ENCODE measurements at places on chromosomes 1 and 21.

- DNase-seq: no peak
These were observed 953 bp upstream of the NDUFS2 start for GRCh38 chr1:161200992-161201835.

GRCh38 chr1:61472876-61473275 is 252.1 kb downstream of the TM2D1 start:
- no peak for DNase-seq

DNA sequence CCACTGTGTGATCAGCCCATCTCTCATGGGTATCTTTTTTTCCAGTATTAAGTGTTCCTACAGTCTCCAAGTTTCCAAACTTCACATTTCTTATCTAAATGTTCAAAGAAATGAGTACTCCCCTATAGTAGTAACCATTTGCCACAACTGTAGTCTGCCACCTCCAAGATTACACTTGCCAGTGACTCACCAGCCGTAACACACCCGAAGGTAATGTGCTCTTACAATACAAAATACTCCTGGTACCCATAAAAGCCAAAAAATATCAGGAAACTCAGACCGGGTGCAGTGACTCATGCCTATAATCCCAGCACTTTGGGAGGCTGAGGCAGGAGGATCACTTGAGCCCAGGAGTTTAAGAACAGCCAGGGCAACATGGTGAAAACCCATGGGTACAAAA is 20.5 kb upstream of the ZNF496 start:
- DNase-seq: no peak

DNA sequence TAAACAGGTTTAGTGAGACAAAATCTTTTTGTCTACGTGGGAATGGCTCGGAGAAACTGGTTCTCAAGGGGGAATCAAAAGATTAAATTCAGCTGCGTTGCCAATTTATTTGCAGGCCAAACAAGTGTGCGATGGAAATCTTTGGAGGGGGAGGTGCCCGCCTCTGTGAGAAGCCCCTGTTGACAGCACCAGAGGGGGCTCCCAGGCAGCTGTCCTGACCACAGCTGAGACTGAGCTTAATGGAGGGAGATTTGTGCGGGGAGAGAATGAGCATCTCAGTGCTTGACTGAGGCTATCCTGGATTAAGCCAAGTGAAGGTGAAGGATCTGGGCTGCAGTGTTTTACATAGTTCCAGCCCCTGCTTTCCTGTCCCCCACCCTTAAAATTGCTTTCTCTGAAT is 169.7 kb downstream of the ATG4C start:
- no peak for DNase-seq

- DNase-seq: no peak
These were observed 22.4 kb upstream of the MED18 start for GRCh38 chr1:28306301-28306949.

- no peak for DNase-seq
These were observed 70.8 kb upstream of the COA6 start for GRCh38 chr1:234302354-234302962.

- DNase-seq: no peak
These were observed 837.6 kb upstream of the ADAMTS5 start for GRCh38 chr21:27804515-27804914.

DNA sequence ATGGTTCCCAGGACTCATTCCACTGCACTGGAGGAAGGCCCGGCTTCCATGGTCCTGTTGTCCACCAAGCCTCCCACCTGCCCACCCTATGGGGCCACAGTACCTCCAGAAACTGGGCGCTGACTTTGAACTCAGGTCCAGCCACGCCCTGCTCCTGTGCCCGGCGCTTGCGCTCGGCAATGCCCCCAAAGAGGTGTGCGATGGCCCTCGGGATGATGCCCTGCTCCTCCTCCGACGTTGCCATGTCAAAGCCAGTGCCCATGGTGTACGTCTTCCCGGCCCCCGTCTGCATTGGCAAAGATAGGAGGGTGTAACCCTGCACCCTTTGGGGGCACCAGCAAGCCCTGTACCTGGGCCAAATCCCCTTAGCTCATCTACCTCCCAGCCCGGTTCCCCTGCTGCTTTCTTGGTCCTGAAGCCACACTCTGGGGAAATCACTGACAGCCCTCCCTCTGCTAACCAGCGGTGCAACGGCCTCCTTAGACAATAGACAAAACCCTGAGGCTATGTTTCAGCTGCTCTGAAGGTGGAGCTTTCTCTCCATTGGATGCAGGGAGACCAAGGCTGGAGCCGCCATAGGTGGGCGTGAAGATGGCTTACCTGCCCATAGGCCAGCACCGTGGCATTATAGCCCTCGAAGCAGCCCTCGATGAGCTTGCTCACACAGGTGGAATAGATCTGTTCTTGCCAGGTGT is 14.7 kb downstream of the KIF21B start:
- no peak for DNase-seq

DNA sequence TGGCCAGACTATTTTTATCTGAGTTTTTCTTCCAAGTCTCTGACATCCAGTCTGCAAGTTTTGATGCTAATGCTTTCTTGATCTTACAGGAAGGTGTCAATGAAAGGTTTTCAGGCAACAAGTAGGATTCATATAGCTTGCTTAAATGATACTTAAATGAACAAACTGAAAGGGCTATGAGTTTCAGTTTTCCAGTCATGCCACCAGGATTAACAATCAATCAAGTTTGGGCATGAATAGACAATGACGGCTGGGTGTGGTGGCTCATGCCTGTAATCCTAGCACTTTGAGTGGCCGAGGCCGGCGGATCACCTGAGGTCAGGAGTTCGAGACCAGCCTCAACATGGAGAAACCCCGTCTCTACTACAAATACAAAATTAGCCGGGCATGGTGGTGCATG is 34.3 kb upstream of the SLC16A1 start:
- no peak for DNase-seq

DNA sequence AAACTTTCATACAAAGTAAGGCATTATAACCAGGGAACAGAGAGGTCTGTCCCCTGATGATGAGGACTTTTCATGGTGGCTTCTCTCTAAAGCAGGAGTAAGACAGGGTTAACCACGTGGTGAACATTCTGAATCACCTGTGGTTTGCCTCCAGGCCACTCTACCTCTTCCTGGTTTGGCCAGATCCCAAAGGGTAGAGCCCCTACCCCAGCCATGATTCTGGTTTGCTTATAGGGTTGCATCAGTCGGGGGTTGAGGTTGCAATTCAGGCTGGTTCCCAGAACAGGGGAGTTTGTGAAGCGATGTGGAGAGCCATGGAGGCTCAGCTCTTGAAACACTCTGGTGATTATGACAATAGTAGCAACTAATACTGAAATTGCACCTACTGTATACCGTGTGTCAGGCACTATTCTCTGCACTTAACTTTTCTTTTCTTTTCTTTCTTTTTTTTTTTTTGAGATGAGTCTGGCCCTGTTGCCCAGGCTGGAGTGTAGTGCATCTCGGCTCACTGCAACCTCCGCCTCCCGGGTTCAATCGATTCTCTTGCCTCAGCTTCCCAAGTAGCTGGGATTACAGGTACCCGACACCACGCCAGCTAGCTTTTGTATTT is 8.3 kb downstream of the CNR2 start:
- DNase-seq: no peak

DNA sequence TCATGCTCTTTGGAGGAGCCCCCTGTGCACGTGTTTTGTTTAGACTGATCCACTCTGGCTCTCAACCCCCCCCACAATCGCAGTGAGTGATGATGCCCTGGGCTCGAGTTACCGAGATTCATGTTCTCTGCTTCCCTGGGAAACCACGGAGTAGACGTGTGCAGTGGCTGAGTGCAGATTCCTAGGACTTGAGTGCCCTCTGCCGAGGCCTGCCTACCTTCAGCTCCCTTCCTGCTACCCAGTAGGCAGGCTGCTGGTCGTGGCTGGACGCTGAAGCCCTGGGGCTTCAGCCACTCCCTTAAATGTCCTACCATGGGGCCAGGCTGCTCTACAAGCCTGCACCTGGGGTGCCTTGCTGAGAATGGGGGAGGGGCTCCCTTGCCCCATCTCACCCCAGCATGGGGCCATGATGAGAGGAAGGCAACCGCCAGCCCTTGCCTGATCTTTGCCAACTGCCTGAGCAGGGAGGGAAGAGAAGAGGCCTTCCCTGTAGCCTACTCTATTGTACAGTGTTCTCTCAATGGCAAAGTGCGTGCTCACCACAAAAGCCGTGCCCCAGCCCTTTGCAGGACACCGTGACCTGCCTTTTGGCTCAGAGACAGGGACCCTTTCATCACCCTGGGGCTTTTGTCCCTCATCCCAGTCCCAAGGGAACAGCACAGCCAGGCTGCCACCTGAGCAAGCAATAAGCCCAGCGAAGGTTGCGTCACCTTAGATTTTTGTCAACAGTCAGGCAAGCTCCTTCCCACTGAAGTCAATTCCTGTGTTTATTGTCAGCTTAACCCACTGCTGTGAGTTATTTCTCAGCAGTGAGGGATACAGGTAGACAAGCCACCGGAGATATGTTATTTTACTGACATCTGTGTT is 4.1 kb upstream of the GRIK3 start:
- DNase-seq: no peak
